Muscle of back (tissue), 13 donors: ENCODE measurements at places on chromosomes 5 and 9. TPM values are rescaled to one million over a fixed set of nuclear protein-coding genes. Genes with fewer than 3 reads are reported as not detected.

Gene DIRAS2
- 1.6 TPM for polyA plus RNA-seq

Gene TSTD2
- 31.7 TPM for polyA plus RNA-seq

Gene SUSD3
- 4.4 TPM for polyA plus RNA-seq

Gene IL13
- polyA plus RNA-seq, result 0.20 TPM

Gene TMEM215
- polyA plus RNA-seq, result 1.7 TPM

Gene MYMK
- polyA plus RNA-seq, result 47.1 TPM

Gene F2RL2
- 4.5 TPM for polyA plus RNA-seq

Gene BARHL1
- polyA plus RNA-seq, result not detected

Gene OTULINL
- 6.6 TPM for polyA plus RNA-seq

Gene ARSI
- 6.5 TPM for polyA plus RNA-seq

Gene TTLL11
- 24.8 TPM for polyA plus RNA-seq

Gene ARL14EPL
- polyA plus RNA-seq, result not detected

Gene TSC1
- polyA plus RNA-seq, result 37.0 TPM

Gene ADCY2
- 46.0 TPM for polyA plus RNA-seq

Gene ALDH1B1
- polyA plus RNA-seq, result 21.5 TPM

Gene SURF2
- polyA plus RNA-seq, result 7.5 TPM

Gene IFNB1
- polyA plus RNA-seq, result not detected

Gene CARTPT
- polyA plus RNA-seq, result 0.15 TPM

Gene PLEKHG4B
- 0.50 TPM for polyA plus RNA-seq

Gene GRXCR2
- not detected for polyA plus RNA-seq

Gene CAVIN4
- 262 TPM for polyA plus RNA-seq

Gene MELK
- 12.4 TPM for polyA plus RNA-seq

Gene ODF2
- polyA plus RNA-seq, result 34.6 TPM

Gene EXD3
- polyA plus RNA-seq, result 8.2 TPM

Gene OBP2B
- not detected for polyA plus RNA-seq

Gene IFNA21
- not detected for polyA plus RNA-seq

Gene ADAMTS12
- 22.6 TPM for polyA plus RNA-seq

Gene RANBP17
- 9.5 TPM for polyA plus RNA-seq

Gene PTCD2
- 6.7 TPM for polyA plus RNA-seq

Gene FOXD4
- 0.72 TPM for polyA plus RNA-seq

Gene PITX1
- 17.1 TPM for polyA plus RNA-seq

Gene SLC1A1
- polyA plus RNA-seq, result 0.48 TPM

Gene MUSK
- 7.4 TPM for polyA plus RNA-seq

Gene PCDHGC3
- 109 TPM for polyA plus RNA-seq

Gene NR5A1
- not detected for polyA plus RNA-seq

Gene NACC2
- polyA plus RNA-seq, result 10.7 TPM

Gene GABRP
- 1.0 TPM for polyA plus RNA-seq

Gene NHP2
- 82.9 TPM for polyA plus RNA-seq

Gene CKMT2
- 59.6 TPM for polyA plus RNA-seq

Gene CER1
- polyA plus RNA-seq, result 0.56 TPM

Gene RAI14
- polyA plus RNA-seq, result 28.1 TPM

Gene FGFR4
- 154 TPM for polyA plus RNA-seq

Gene SEMA5A
- polyA plus RNA-seq, result 35.4 TPM

Gene NOXA1
- polyA plus RNA-seq, result 1.9 TPM

Gene PHYHD1
- 37.5 TPM for polyA plus RNA-seq

Gene C9orf153
- 0.25 TPM for polyA plus RNA-seq

Gene TMEM141
- 34.3 TPM for polyA plus RNA-seq

Gene SMC2
- polyA plus RNA-seq, result 23.4 TPM

Gene NEUROG1
- polyA plus RNA-seq, result not detected

Gene ANKRD18A
- 0.12 TPM for polyA plus RNA-seq

Gene TAL2
- 18.9 TPM for polyA plus RNA-seq

Gene LCN1
- polyA plus RNA-seq, result not detected

Gene NTNG2
- polyA plus RNA-seq, result 0.21 TPM

Gene OR1Q1
- polyA plus RNA-seq, result not detected

Gene CNTNAP3
- polyA plus RNA-seq, result 3.1 TPM

Gene CYLC2
- polyA plus RNA-seq, result not detected

Gene NFIL3
- 33.0 TPM for polyA plus RNA-seq

Gene NUTM2F
- not detected for polyA plus RNA-seq

Gene SMIM3
- polyA plus RNA-seq, result 10.4 TPM
